ENCODE measurements at places on chromosomes 7 and 10.
A peak's percentile ranks its signal among the peaks of the same experiment; 100 is the strongest.

GRCh38 chr7:27161721-27162560, 3.4 kb downstream of the HOXA9 start:
- no peak for DNase-seq

DNA sequence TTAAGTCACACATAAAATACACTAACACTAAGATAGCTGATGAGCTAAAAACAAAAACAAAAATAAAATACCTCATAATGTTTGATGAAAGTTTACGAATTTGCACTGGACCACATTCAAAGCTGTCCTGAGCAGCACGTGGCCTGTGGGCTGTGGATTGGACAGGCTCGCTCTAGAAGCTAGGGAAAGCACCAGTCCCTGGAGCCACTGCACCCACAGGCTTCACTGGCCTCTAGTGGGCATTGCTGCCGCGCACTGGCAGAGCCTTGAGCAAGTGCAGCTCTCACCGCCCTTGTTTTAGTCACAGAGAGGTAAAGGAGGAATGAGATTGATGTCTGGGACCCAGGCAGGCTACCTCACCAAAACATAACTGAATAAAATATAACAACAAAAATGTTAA, 67.6 kb downstream of the PAX2 start:
- DNase-seq = no peak

DNA sequence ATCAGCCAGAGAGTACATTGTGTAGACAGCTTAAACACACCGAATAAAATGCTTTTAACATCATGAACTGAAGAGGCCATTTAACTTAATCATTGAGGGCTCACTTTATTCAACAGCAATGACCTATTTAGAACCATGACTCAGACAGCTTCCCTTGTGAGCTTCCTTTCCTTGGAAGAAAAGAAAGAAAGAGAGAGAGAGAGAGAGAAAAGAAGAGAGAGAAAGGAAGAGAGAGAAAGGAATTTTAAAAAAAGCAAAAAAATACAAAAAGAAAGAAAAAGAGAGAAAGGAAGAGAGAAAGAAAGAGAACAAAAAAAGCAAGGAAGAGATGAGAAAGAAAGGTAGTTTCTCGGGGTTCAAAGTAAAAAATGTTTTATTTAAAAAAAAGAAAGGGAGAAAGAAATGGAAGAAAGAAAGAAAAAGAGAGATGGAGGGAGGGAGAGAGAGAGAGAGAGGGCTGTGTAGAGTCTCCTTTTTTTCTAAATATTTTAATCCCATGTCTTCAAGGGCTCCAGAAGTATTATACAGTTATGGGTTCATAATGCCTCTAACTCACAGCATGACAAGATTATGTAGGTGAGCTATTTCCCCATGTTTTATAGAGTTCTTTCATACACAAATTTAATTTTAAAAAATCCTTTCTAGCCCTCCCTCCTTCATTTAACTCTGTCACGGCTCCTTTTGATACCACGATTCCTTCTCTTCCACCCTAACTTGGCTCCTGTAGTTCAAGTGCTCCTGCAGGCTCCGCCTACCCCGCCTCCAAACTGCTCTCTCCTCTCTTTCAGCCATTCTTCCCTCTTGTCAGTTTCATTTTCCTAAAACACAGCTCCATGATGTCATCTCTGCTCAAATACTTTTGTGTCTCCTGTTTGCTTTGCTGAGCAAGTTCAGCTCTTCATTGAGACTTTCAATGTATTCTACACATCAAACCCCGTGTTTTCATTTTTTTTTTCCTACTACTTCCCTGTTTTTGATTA, 85.5 kb downstream of the PRTFDC1 start:
- DNase-seq = peak; percentile 56

DNA sequence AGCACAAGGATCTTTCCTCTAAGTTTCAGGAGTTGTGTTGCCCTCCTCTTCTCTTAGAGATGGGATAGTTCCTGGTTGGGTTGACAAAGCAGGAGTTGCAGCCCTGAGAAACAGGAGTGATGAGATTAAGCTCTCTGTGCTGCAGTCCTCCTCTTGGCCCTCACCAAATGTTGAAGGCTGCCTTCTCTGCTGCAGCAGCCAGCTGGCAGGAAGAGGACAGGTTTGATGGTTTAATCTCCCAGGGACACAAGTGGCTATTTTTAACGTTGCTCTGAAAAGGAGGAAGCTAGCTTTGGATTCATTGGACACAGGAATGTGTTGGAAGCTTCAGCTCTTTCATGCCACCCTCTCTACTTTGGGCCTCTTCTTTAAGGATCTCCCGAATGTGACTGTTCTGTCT, 9.4 kb downstream of the STRIP2 start:
- no peak for DNase-seq
